Glutamatergic neuron (in vitro differentiated cells): ENCODE measurements at places on chromosomes 3 and 15. TPM values are rescaled to one million over a fixed set of nuclear protein-coding genes. Genes with fewer than 3 reads are reported as not detected.

DNA sequence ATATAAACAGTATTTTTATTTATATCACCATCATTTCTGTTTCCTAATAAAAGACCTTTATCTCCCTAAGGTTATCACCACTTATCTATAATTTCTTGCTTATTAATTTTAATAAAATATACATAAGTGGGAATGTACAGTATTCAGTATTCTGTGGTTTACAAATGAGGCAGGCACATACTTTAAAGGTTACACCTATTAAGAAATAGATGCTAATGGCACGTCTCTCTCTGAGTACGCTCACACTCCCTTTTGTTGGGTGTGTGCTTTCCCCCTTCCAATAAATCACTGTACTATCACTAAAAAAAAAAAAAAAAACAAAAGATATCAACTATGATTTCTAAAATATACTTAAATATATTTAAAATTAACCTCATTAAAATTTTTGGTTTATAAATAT is 8.9 kb downstream of the OXNAD1 start:
- no peaks in the 10 kb centered on the region for H3K36me3 ChIP-seq
- DNase-seq: no peak
- no peak overlapping the region for H3K4me3 ChIP-seq
- H3K27me3 ChIP-seq: no peaks in the 10 kb centered on the region
- no peaks in the 10 kb centered on the region for H3K4me1 ChIP-seq

GRCh38 chr15:68493629-68494028 is 61.7 kb upstream of the ITGA11 start:
- H3K4me1 ChIP-seq: peaks cover 5% of the 10 kb centered on the region
- no peak overlapping the region for H3K4me3 ChIP-seq
- H3K27me3 ChIP-seq: no peaks in the 10 kb centered on the region
- no peak overlapping the region for H3K27ac ChIP-seq

- H3K27me3 ChIP-seq: no peaks in the 10 kb centered on the region
- H3K36me3 ChIP-seq: no peaks in the 10 kb centered on the region
- H3K27ac ChIP-seq: no peak overlapping the region
- H3K4me1 ChIP-seq: no peaks in the 10 kb centered on the region
- DNase-seq: no peak
- no peak overlapping the region for H3K4me3 ChIP-seq
These were observed 14.1 kb downstream of the GABRG3 start for GRCh38 chr15:26985050-26985449.

GOLGA6L7 gene
- total RNA-seq: not detected

FGF12 gene
- total RNA-seq: 33.1 TPM

FANCD2OS gene
- not detected for total RNA-seq
